HAP-1 (cell line): ENCODE measurements at places on chromosomes 2 and 18.

DNA sequence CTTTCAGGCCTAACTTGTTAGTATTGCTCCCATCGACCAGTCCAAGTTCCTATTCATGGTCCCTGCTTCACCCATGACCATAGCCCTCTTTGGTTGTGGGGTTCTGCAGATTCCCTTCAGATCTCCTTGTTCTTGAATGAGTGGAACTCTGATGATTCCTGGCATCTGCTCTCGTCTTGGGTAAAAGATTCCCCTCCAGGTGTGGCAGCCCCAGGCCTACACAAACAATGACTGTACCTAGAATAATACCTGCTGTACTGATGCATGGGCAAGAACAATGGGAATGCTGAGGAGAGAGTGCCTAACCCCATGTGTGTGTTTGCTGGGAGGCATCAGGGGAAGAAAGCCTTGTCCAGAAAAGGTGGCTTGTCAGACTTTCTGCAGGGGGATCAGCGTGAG lies 39.2 kb upstream of the MRPL19 start:
- no peak for DNase-seq

GRCh38 chr18:63320123-63320974 lies 780 bp upstream of the BCL2 start:
- DNase-seq = peak; percentile 87

- DNase-seq = no peak
Observed at GRCh38 chr18:10226971-10227370, 227.5 kb upstream of the APCDD1 start.

- no peak for DNase-seq
Observed at GRCh38 chr2:176589825-176590440, 320.7 kb downstream of the MTX2 start.

GRCh38 chr2:228507870-228508269 lies 326.4 kb upstream of the SPHKAP start:
- DNase-seq = peak; percentile 22
